ENCODE measurements at places on chromosomes 7 and 10.
A peak's percentile ranks its signal among the peaks of the same experiment; 100 is the strongest.

DNA sequence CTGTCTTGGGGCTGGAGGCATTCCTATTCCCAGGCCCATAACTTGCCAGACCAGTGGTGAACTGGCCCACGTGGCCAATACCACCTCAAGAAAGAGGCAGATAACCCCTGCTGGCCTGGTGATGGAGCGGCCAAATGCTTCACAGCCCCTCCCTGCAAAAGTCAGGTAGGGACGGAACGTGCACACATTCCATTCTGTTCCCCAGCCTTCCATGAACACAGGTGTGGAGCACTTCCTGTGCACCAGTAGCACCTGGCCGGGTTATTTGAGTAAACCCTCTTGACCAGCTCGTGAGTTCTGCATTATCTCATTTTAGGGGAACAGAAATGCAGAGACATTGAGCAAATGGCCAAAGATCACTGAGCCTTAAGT is 134.4 kb downstream of the SH3PXD2A start:
- DNase-seq: no peak

DNA sequence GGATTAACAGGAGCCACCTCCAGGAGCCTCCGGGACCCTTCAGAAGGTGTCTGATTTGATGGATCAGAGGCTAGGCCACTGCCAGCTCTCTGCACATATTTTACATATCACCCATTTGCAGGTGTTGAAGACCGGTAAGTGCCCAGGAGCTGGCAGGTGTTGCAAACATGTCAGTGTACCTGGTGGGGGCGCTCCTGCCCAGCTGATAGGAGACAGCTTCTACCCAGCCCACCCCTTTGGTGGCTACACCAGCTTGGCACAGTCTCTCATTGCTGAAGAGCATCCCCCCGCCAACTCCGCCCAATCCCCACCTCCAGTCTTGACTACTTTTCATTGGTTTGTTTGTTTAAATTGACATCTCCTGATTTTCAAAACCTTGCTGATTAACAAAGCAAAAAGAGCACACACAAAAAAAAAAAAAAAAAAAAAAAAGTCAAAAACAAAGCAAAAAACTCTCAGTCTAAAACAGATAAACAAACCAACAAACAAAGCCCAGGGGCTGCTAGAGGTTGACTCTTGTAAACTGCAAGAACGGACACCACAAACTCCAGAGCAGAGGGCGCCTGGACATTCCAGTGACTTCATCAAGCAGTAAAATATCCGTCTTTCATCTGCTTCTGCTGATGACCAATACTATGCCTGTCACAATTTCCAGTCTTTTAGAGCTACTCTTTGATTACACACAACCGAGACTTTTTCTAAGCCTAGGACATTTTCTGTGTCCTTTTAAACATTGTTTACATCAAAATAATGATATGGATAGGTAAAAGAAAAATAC is 275.3 kb downstream of the NRG3 start:
- no peak for DNase-seq

DNA sequence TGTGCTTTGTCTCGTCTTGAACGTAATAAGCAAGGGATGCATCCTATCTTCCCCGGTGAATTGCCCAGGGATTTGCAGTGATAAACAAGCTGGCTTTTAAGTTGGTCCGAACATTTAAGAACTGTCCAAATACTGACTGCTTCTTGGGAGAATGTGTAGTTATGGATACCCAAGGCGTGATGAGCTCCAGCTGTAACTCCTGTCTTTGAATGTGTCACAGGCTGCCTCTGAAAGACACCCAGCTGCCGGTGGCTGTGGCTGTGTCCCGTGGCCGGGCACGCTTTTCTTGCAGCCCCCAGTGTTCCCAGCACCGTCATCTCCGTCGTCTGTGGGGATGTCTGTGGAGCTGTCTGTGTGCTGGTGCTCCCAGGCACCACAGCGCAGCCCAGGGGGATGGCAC is 118.1 kb downstream of the GLRX3 start:
- no peak for DNase-seq

DNA sequence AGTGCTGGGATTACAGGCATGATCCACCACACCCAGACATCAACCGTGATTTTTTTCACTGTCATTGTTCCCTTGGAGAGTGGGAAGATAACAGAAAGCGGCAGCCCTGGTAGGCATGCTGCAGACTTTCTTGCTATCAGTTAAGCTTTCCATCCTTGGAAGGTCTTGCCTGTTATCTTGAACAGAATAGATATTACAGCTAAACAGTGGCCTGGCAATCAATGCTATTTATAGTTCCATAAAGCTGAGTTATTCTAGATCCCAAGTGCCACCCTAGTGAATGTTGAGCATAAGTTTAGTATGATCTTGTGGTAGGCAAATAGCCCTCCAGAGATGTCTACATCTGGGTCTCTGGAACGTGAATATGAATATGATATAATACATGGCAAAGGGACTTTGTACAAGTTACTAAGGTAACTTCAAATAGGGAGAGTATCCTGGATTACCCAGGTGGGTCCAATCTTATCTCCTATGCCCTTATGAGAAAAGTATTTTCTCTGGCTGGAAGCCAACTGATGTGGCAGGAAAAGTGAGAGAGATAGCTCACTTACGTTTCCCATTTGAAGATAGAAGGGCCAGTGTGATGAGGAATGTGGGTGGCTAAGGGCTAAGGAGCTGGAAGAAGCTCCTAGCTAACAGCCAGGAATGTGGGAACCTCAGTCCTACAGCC is 609.1 kb upstream of the IGFBP3 start:
- no peak for DNase-seq

DNA sequence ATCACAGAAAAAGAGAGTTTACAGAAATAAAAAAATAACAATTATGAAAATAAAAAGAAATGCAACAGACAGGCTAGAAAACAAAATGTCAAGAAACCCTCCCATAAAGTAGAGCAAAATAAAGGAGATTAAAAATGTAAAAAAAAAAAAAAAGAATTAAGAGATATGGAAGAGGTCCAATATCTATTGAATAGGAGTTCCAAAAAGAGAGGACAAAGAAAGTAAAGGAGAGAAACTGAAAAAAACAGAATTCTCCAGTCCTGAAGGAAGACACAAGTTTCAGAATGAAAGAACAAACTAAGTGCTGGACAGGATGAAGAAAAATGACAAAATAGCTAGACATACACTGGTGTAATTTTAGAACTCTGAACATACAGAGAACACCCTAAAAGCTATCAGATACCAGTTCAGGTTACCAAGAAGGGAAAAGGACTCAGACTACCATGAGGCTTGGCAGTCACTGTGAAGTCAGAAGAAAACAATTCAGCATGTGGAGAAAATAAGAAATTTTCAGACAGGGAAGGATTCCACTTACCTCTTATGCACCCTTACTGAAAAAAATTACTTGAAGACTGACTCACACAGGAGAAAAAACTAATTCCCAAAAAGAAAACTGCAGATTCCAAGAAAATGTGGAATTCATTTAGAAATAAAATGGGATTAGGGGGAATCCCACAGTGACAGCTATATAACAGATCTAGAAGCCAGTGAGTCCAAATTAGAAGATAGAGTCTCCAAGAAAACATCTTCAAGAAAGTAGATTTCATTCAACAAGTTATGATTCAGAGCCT is 40.4 kb upstream of the ABLIM1 start:
- no peak for DNase-seq

GRCh38 chr10:105643660-105644059 is 1002.6 kb downstream of the SORCS3 start:
- no peak for DNase-seq

GRCh38 chr10:20228729-20229128 is 412.5 kb downstream of the PLXDC2 start:
- DNase-seq: no peak

DNA sequence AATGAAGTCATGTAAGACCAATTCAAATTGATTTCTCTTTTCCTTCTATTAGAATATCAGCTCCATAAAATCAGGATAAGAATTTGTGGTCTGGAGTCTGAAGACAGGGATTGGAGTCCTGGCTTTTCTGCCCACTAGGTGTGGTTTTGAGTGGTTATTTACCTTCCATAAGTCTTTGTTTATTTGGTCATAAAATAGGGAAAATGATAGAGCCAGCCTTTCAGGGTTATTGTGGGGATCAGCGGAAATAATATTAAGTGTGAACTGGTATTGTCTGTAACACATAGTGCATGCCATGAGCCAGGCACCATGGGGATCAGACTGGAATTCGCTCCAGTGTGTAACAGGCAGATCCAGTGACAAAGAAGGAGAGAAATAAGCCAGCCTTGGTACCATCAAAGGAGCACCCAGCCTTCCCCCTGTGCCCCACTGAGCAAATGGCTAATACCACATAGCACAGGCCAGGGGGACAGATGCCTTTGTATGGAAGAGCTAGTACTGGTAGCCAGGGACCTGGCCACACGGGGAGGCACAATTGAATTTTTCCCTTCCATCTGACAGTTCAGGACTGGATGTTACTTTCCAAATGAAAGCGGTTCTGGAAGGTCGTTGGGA is 509.7 kb upstream of the PODXL start:
- DNase-seq: no peak

DNA sequence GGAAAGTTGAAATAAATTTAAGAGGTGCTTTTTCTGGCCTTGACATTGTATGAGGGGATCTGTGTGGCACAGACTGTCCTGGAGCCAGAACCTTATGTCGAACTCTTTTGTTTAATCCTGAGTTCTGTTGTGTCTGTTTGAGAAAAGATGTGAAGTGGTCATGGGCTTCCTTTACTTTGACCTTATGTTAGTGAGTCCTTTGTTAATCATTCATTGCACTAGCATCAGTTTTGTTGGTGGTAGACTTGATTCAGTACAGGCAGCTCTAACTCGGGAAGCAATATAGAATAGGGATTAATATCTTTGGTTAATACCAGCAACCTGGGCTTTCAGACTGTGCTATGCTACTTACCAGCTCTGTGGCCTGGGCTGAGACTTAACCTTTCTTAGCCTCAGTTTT is 123.9 kb upstream of the FZD1 start:
- DNase-seq: no peak

DNA sequence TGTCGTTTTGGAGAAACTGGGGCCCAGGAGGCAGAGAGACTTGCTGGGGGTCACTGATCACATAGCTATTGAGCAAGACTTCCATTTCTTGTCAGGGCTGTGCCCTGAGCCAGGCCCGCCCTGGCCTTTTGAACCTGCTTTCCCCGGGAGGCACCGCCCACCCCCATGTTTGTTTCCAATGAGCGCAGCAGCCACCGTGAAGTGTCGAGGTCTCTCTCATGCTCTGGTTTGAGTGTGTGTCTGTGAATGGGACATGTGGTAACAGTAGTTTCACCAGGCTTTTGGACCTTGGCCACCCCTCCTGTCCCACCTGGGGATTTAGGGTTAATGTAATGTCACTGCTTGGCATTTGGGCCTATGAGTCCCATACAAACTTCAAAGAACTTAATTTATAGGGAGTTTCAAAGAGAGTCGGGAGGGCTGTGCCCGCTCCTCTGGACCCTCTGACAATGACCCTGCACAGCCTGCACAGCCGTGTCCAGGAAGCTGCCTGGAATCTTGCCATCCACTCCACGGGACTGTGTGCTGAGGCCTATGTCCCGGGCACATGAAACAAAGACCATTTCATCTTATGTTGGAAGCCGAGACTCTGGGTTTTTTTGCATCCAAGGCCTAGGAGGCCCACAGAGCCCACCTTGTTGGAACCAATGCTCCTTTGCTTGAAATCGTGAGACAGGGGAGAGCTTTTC is 6.3 kb downstream of the PRF1 start:
- no peak for DNase-seq

GRCh38 chr7:102813191-102814024 is 64.6 kb downstream of the FAM185A start:
- no peak for DNase-seq

GRCh38 chr7:127726476-127726875 is 74.5 kb downstream of the SND1 start:
- no peak for DNase-seq

- no peak for DNase-seq
Measured at GRCh38 chr10:86035791-86036543, 330.6 kb downstream of the GRID1 start.

- no peak for DNase-seq
Measured at GRCh38 chr10:68600041-68600778, 40.1 kb downstream of the TET1 start.

DNA sequence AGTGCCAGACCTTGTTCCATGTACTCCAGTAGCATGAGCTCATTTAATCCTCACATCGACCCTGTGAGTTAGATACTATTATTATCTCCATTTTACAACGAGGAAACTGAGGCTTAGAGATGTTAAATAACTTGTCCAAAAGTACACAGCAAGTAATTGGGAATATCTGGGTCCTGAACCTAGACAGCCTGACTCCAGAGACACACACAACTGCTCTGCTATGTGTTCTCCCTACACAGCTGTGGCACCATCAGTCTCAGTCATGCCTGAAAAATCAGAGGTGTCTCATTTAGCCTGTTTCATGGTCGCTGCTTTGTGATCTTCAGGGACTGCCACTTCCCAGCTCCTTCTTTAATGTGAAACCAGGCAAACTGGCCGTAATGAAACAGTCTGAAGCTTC is 56.5 kb downstream of the COL1A2 start:
- no peak for DNase-seq

GRCh38 chr10:14560274-14560673 is 214.4 kb downstream of the FAM107B start:
- DNase-seq: peak; percentile 51

DNA sequence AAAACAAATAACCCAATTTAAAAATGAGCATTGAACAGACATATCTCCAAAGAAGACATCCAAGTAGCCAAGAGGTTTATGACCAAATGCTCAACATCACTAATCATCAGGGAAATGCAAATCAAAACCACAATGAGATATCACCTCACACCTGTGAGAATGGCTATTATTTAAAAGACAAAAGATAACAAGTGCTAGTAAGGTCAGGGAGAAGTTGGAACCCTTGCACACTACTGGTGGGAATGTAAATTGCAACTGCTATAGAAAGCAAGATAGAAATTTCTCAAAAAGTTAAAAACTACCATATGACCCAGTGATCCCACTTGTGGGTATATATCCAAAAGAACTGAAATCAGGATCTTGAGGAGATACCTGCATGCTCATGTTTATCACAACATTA is 49.5 kb downstream of the SGMS1 start:
- no peak for DNase-seq

GRCh38 chr7:17940951-17941431 is 697 bp upstream of the SNX13 start:
- DNase-seq: no peak

- DNase-seq: no peak
Measured at GRCh38 chr7:129741743-129742213, 130.3 kb downstream of the NRF1 start.

DNA sequence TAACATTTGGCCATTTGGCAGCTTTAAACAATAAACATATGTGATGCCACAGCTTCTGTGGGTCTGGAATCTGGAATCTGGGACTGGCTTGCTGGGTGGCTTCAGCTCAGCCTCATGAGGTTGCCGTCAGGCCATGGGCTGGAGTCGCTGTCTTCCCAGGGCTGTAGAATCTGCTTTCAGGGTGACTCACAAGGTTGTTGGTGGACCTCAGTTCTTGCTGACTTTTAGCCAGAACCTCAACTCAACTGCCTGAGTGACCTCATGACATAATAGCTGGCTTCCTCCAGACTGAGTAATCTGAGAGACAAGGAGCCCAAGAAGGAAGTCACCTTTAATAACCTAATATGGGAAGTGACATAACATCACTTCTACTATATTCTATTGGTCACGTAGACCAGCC is 44.6 kb upstream of the TSPAN13 start:
- DNase-seq: no peak
